ENCODE measurements at places on chromosomes 3 and 15. TPM values are rescaled to one million over a fixed set of nuclear protein-coding genes. Genes with fewer than 3 reads are reported as not detected.

IREB2 gene
- total RNA-seq: 56.4 TPM

SPINK8 gene
- total RNA-seq: not detected

XYLB gene
- total RNA-seq: 2.7 TPM

MKRN3 gene
- 0.41 TPM for total RNA-seq

CFAP100 gene
- 21.5 TPM for total RNA-seq

KCNAB1 gene
- total RNA-seq: 4.7 TPM

GRCh38 chr3:35832140-35832571 lies 192.8 kb downstream of the ARPP21 start:
- no peaks in the 10 kb centered on the region for H3K4me1 ChIP-seq
- no peaks in the 10 kb centered on the region for H3K27me3 ChIP-seq
- no peak overlapping the region for H3K27ac ChIP-seq
- H3K36me3 ChIP-seq: no peaks in the 10 kb centered on the region
- no peak overlapping the region for H3K4me3 ChIP-seq

DNA sequence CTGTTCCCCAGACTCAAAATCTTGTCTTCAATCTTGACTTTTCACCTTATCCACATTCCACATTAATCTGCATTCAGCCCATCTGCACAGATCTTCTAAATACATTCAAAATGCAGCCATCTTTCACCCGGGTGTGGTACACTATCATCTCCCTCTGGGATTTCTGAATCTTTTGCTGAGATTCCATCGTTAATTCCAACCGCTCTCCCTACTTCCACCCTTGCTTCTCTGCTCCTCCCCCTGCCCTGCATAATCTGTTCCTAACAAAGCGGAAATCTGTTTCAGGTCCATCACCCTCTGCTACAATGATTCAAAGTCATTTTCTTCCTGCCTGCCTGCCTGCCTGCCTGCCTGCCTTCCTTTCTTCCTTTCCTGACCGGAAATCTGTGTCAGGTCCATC lies 7.9 kb upstream of the GOLGA8B start:
- H3K27me3 ChIP-seq: no peaks in the 10 kb centered on the region
- H3K27ac ChIP-seq: no peak overlapping the region
- H3K4me1 ChIP-seq: no peaks in the 10 kb centered on the region
- no peaks in the 10 kb centered on the region for H3K36me3 ChIP-seq
- H3K4me3 ChIP-seq: no peak overlapping the region

GRCh38 chr3:58955308-58955707 lies 94.5 kb downstream of the CFAP20DC start:
- no peak for DNase-seq
- no peak overlapping the region for H3K4me3 ChIP-seq
- H3K27ac ChIP-seq: no peak overlapping the region
- no peaks in the 10 kb centered on the region for H3K4me1 ChIP-seq

DNA sequence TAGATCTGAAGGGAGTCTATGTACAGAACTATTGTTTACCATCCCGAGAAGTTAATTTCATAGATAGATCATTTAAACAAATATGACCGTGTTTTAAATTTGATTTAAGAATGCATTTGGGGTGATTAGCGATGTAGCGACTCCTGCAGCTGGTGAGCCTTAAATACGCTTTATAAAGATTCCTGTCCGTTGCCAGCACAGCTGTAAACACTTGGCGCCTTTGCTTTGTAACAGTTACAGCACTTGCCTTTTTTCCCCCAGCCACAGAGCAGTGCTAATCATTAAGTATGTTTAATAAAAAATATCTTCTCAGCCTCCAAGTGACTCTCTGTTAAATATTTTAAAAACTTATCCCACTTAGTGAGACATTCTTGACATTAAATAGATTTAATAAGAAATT lies 333.8 kb downstream of the FEZF2 start:
- no peak overlapping the region for H3K4me3 ChIP-seq
- no peak for DNase-seq
- no peaks in the 10 kb centered on the region for H3K27me3 ChIP-seq

DNA sequence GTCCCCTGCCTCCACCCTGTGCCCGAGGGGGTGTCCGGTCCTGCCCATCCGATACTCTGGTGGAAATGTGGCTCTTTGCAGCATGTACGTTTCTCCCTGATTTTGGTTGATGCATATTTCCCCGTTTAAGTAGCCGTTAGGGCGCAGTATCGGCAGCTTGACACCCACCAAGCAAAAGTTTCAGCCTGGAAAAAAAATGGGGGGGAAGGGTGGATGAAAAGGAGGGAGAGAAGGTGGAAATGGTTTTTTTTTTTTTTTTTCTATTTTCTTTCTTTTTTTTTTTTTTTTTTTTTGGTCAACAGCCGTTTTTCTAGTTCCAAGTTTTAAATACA lies 1.3 kb downstream of the RAP2B start:
- H3K27me3 ChIP-seq: no peaks in the 10 kb centered on the region
- H3K4me3 ChIP-seq: peak overlapping the region; percentile 89
- no peaks in the 10 kb centered on the region for H3K36me3 ChIP-seq

- DNase-seq: no peak
- no peak overlapping the region for H3K4me3 ChIP-seq
- no peaks in the 10 kb centered on the region for H3K4me1 ChIP-seq
- H3K27me3 ChIP-seq: no peaks in the 10 kb centered on the region
Observed at GRCh38 chr3:155147588-155147987, 67.5 kb downstream of the MME start.

GRCh38 chr3:10688126-10688525 lies 127.9 kb upstream of the SLC6A11 start:
- no peak overlapping the region for H3K27ac ChIP-seq
- H3K4me3 ChIP-seq: no peak overlapping the region
- no peaks in the 10 kb centered on the region for H3K4me1 ChIP-seq

- H3K27me3 ChIP-seq: no peaks in the 10 kb centered on the region
- H3K4me3 ChIP-seq: no peak overlapping the region
- peaks cover under 1% of the 10 kb centered on the region for H3K36me3 ChIP-seq
- H3K4me1 ChIP-seq: peaks cover 4% of the 10 kb centered on the region
- DNase-seq: no peak
- H3K27ac ChIP-seq: no peak overlapping the region
Observed at GRCh38 chr3:43728947-43729346, 38.2 kb downstream of the ABHD5 start.

DNA sequence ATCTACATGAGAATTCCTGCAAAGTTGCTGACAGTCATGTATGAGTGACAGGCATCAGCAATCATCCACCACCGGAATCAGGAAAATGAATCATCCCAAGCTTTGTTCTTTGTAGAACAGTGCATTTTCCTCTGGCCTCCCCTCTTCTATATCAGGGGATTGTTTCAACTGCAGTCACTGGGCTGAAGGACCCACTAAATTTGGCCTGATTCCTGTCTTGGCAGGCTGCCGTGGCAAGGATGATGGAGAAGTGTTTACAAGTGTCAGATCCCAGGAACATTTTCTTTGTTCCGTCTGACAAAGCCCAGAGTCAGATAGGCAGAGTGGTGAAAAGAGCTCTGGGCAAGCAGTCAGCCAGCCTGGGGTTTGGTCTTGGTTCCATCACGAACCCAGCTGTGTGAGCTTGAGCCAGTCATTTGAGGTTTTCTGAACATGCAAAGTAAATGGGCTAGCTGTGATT lies 175.1 kb upstream of the TSC22D2 start:
- no peaks in the 10 kb centered on the region for H3K36me3 ChIP-seq
- no peak overlapping the region for H3K4me3 ChIP-seq
- H3K27ac ChIP-seq: no peak overlapping the region

GRCh38 chr3:9316881-9317361 lies 45.9 kb upstream of the THUMPD3 start:
- DNase-seq: no peak
- H3K27ac ChIP-seq: peak overlapping the region; percentile 67
- peaks cover 4% of the 10 kb centered on the region for H3K4me1 ChIP-seq
- H3K36me3 ChIP-seq: no peaks in the 10 kb centered on the region

GRCh38 chr3:10350324-10350985 lies 29.5 kb upstream of the SEC13 start:
- no peak overlapping the region for H3K4me3 ChIP-seq
- no peaks in the 10 kb centered on the region for H3K36me3 ChIP-seq
- peaks cover 11% of the 10 kb centered on the region for H3K27me3 ChIP-seq
- DNase-seq: no peak
- H3K27ac ChIP-seq: no peak overlapping the region
- H3K4me1 ChIP-seq: peaks cover 9% of the 10 kb centered on the region
